ENCODE measurements at places on chromosomes 7 and 10. TPM values are rescaled to one million over a fixed set of nuclear protein-coding genes. Genes with fewer than 3 reads are reported as not detected.

- DNase-seq, result no peak
Observed at GRCh38 chr10:44201011-44201410, 183.9 kb downstream of the CXCL12 start.

- no peak for DNase-seq
Observed at GRCh38 chr7:33829536-33829935, 75.8 kb upstream of the BMPER start.

DNA sequence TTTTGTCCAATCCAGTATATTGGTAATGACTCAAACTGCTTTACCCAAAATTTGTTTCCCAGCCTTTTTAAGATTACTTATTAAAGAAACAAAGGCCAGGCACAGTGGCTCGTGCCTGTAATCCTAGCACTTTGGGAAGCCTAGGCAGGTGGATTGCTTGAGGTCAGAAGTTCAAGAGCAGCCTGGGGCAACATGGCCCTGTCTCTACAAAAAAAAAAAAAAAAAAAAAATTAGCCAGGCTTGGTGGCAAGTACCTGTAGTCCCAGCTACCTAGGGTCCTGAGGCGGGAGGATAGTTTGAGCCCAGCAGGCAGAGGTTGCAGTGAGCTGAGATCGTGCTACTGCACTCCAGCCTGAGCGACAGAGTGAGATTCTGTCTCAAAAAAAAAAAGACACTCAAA lies 7.0 kb upstream of the ARHGAP12 start:
- DNase-seq, result no peak

GRCh38 chr10:3787016-3787400 lies 2.0 kb upstream of the KLF6 start:
- DNase-seq, result no peak

DNA sequence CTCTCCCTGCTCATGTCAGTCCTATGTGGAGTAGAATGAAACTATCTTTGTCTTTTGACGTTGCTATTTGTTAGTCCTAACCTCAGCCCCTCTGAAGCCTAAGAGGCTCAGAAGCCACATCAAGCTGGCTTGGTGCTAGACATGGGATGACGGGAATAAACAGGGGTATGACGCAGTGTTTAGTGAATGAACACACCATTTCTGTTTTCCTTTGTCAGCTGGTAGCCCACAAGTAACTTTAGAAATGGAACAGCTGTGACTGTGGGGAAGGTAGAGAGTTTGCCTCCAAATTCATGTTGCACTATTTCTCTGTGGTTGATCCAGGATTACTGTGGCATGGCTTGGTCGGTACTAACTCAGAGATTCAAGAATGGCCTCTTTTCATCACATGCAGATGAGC lies 31.3 kb downstream of the COX15 start:
- no peak for DNase-seq

- DNase-seq, result no peak
Observed at GRCh38 chr10:104947314-104947713, 306.2 kb downstream of the SORCS3 start.

- no peak for DNase-seq
Observed at GRCh38 chr7:96827701-96828100, 118.1 kb upstream of the SEM1 start.

GRCh38 chr7:69412331-69413146 lies 185.7 kb upstream of the AUTS2 start:
- no peak for DNase-seq

DNA sequence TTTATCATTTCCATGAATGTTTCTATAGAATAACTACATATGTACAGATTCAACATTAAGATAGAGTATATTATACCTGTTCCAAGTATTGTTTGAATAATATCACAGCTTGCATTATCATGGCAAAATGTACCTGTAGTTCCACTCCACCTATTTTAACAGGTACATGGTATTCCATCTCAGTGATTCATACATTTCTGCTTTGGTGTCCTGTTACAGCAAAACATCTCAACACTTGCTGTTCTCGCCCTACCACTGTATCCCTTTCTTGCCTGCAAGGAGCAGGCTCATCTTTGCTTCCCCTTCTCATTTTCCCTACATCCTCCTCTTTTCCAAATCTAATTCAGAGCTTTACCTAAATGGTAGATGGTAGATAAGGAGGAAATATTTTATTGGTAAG lies 27.1 kb upstream of the SGCE start:
- no peak for DNase-seq

DNA sequence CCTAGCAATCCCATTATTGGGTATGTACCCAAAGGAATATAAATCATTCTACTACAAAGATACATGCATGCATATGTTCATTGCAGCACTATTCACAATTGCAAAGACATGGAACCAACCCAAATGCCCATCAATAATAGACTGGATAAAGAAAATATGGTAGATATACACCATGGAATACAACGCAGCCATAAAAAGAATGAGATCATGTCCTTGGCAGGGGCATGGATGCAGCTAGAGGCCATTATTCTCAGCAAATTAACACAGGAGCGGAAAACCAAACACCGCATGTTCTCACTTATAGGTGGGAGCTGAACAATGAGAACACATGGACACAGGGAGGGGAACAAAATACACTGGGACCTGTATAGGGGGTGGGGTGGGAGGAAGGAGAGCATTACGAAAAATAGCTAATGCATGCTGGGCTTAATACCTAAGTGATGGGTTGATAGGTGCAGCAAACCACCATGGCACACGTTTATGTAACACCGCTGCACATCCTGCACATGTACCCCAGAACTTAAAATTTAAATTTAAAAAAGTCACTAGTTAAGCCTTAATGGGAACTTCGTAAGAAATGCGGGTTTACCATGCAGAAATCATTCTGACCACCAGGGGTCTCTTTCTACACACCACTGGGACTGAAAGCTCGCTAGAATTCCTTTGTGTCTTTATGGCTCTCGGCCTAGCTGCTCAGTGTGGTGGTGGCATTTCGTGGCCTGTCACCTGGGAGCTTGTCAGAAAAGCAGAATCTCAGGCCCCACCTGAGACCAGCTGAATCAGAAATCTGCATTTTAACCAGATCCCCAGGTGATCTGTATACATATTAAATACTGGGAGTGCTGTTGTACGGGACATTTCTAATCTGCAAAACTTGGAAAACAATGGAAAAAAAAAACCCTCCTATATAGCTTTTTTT lies 9.5 kb downstream of the ANKRD1 start:
- peak; percentile 77 for DNase-seq

GRCh38 chr10:27341001-27341400 lies 100.4 kb upstream of the ACBD5 start:
- DNase-seq, result no peak

- no peak for DNase-seq
Observed at GRCh38 chr7:114047889-114048288, 129.1 kb upstream of the PPP1R3A start.

DNA sequence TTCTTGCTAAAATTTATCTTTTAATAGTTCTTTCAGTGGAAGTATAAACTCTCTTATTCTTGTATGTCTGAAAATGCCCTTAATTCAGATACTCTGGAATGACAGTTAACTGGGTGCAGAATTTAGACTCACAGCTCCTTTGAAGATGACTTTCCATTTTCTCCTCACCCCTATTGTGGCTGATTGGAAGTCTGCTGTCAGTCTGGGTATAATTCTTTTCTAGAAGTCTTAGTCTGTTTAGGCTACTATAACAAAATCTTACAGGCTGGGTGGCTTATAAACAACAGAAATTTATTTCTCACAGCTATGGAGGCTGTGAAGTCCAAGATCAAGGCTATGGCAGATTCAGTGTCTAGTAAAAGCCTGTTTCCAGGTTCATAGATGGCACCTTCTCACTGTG lies 145.2 kb upstream of the GDF10 start:
- no peak for DNase-seq

Gene ITGB8
- polyA plus RNA-seq, result 7.8 TPM

Gene LIPN
- not detected for polyA plus RNA-seq

Gene IL15RA
- 1.4 TPM for polyA plus RNA-seq

Gene FAM20C
- 29.4 TPM for polyA plus RNA-seq
